ENCODE measurements at places on chromosomes 1 and 21. TPM values are rescaled to one million over a fixed set of nuclear protein-coding genes. Genes with fewer than 3 reads are reported as not detected.

Gene TSPAN1
- total RNA-seq = 4.7 TPM

Gene SYTL1
- total RNA-seq = 113 TPM

Gene NIBAN1
- 27.5 TPM for total RNA-seq

Gene NCDN
- 10.6 TPM for total RNA-seq

Gene USP48
- total RNA-seq = 37.3 TPM

Gene TRABD2B
- total RNA-seq = 0.64 TPM

All from esophagus mucosa (tissue), 1 donor.